ENCODE measurements at places on chromosomes 2 and 18.

DNA sequence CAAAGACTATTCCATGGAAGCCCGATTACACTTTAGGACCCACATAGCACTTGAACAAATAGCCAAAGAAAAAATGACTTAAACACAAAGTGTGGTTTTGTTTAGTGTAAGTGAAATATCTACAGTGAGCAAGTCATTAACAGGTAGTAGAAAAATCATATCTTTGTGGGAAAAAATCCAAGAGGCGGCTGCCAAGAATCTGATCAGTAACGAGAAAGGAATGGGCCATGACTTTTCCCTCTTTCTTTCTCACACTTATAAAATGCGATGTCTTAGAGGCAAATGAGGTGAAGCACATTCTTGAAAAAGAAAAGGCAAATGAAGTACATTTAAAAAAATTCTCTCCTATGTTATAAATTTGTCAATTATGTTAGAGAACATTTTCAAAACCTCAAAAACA is 12.9 kb upstream of the GEMIN6 start:
- DNase-seq: no peak

- DNase-seq: no peak
Measured at GRCh38 chr2:56121995-56122394, 61.8 kb upstream of the CCDC85A start.

- DNase-seq: no peak
Measured at GRCh38 chr18:1227025-1227424, 322.4 kb downstream of the ADCYAP1 start.

DNA sequence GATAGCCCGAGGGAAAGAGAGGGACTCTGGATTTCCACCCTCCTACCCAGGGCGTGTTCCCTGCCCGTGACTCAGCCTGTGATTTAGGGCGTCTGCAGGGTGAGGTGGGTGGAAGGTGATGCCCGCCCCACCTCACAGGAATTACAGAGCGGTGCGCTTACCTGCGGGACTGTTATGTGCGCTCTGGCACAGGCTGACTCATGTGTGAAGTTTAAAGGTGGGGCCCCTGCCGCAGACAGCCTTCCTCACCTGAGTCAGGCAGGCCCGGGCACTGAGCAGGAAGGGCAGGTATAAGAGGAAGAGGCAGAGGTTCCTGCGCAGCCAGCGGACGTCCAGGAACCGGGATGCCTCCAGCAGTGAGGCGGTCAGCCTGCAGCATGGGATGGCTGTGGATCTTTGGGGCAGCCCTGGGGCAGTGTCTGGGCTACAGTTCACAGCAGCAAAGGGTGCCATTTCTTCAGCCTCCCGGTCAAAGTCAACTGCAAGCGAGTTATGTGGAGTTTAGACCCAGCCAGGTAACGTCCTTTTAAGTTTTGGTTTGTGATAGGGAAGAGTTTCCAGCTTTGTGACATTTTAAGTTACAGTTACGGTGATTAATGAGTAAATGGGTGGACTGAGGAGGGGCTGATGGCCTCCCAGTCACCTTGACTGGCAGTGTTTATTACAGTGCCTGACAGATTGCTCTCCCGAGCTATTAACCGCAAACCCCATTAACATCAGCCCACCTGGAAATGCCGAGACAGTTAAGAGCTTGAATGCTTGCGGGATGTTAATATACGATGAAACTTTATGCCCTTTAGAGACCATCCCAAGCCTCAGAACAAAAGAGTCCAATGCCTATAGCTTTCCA is 141.6 kb upstream of the TTC39C start:
- peak; percentile 18 for DNase-seq

DNA sequence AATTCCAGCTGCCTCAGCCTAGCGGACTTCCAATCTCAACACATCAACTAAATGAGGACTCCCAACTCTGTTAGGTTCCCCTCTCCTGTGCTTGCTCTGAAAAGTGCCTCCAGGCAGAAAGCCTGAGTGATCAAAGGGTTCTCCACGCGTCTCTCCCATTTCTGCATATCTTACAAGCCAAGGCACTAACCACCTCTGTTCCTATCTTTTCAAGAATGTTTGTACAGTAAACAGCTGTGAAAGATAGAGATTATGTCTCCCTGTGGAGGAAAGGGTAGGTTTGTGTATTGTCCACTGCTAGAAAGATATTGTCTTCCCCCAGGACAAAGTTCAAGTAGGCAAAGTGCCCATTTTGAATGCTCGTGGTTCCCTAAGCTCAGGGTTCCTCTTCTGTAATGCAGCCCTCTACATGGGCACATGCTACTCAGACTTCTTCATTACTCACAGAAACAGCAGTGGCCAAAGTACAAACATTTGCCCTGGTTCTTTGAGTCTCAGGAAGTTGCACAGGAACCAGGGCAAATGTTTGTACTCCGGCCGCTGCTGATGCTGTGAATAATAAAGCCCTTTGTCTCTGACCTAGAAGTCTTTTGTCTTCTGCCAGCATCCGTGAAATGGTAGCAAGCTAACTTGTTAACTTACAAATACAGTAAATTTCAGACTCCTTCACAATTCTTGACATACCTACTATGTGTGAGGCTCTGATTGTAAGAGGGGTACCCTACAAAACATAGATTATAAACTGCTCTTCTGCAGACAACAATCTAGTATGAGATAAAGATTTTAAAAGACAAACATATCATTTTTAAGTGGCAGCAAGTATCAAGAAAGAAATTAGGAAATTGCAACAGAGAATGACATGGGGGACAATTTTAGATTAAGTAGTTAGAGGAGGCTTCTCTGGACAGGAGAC is 44.5 kb downstream of the PKDCC start:
- DNase-seq: no peak

- no peak for DNase-seq
Measured at GRCh38 chr2:1804865-1805264, 60.5 kb upstream of the PXDN start.

- DNase-seq: no peak
Measured at GRCh38 chr18:64714086-64714485, 565.2 kb upstream of the LINC00305 start.

GRCh38 chr18:66124394-66124793 is 373.6 kb downstream of the CDH7 start:
- DNase-seq: no peak

GRCh38 chr2:214830794-214831346 is 21.4 kb upstream of the BARD1 start:
- DNase-seq: no peak

- no peak for DNase-seq
Measured at GRCh38 chr18:43914018-43914417, 636.7 kb upstream of the SYT4 start.

DNA sequence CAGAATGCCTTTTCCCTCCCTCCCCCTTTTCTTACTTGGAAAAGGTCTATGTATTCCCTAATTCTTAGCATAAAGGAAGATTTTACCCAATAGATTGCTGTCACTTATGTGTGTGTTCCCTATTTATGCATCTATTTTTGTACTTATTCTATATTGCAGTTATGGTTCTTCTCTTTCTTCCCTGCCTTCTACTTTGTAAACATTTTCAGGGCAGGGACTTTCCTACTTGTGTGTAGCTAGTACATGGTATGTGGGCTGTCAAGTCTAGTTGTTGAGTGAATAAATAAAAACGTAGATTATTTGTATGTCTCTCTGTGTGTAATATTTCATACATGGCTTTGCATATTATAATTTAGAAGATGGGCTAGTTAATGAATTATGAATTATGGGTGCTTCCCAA is 45.3 kb downstream of the PSMD14 start:
- no peak for DNase-seq

DNA sequence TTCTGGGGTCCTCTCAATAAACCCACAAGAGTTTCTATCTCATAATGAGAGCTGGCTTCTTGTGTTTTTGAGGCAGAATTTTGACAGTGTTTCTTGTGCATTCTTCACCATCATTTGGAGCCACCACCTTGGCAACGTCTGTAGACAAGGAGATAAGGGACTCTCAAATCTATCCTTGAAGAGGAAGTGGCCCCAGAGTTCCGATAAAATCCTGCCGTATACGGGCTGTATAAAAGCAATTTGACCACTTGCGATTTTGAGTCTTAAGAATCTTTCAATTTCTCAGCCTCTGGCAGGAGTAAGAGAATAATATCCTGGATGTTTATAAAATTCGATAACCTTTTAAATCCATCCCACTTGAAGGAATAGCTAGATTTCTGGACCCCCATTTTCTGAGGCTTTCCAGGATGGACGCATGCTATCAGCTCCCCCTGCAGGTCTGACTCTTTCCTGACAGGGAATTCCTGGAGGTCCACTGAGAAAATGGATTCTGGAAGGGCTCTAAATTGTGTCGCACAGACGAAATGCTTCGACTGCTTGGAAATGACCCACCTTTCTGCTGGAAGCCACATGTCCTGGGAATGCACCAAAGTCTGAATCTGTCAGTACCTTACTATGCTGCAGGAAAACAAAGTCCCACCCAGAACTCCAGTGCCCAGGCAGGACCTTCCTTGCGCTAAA is 54.1 kb downstream of the E2F6 start:
- no peak for DNase-seq
